ENCODE measurements at places on chromosomes 4 and X.

DNA sequence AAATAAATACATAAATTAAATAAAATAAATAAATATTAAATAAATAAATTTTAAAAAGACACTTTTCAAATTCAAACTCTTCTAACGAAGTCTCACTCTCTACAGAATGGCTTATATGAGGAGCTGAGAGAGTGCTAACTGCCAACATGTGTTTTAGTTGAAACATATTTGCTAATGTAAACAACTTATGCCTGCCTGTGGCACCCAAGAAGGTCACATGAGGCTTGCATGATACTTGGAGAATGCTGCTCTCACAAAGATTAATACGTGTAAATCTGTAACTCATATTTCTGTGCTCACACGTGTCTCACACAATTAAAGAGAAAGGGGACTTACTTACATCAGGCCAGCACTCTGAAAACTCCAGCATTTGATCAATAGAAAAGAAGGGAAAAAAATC, 43.2 kb upstream of the PITX2 start:
- no peak for DNase-seq

DNA sequence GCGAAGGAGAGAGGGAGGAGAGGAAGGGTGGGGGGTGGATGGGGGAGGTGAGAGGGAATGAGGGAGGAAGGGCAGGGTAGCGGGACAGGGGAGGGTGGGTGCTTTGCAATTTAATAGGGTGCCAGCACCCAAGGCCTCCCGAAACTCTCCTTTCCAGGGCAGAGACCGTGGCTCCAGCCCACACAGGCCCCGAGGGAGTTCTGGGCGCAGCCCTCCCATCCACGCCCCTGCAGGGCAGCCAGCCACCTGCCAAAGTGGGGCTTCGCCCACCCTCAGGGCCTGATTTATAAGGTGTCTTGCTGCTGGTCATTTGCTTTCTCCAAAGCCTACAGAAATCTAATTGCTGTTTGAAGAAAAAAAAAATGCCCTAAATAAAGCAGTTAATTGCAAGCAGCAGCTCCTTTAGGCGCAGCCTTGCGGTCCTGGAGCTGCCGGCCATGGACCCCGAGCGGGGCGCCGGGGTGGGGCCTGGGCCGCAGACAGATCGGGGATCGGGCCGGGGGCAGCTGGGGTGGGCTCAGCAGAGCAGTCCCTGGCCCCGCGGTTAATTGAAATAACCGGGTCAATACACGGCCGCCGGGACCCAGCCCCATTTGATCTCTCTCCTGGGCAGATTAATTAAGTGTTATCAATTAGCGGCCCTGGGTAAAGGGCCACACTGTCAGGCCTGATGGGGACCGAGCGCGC, 106.0 kb upstream of the NKX1-1 start:
- no peak for DNase-seq

GRCh38 chrX:47235691-47236103, 2.9 kb downstream of the USP11 start:
- no peak for DNase-seq

DNA sequence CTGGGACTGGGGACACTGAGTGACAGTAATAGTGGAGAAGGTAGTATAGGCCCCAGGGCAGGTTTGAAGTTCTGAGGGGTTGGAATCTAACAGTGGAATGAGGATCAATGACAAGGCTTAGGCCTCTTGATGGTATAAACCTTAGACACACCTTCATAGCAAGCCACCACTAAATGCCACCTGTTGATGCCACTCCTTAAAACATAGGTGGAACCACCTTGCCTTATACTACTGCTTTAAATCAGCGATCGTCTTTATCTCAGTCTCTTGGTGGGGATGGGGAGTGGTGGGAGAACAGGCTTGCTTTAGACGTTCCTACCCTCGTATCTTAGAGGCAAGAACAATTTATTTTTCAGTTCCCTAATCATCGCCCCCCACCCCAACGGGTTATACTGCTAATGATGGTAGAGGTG, 1.2 kb downstream of the RAB33B start:
- no peak for DNase-seq

DNA sequence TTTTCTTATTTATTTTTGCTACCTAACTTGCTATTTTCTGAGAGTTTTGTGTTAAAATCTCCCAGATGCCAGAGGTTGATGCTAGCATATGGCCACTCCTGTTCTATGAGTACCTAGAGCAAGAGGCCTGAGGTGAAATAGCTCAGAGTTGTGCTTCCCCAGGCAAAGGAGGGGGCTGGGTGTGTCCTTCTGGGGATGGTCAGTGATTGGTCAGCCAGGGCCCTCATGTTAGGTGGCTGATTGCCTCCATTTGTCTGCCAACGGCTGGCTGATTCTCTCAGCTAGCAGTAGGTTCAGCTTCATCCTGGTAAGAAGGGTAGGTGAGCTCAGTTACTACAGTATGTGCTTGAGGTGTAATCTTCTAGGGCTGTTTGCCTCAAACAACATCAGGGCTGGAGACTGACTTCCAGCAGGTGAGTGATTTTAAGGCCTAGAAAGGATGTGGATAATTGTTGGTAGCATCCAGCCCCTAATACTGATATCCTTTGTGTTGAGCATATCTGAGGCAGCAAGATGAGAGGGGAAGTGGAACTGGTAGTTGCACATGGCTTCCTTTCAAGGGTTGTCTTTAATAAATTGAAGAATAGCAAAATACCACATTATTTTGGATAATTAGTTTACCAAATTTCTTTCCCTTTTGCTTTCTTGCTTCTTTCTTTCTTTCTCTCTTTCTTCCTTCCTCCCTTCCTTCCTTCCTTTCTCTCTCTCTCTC, 62.5 kb upstream of the RHOH start:
- DNase-seq: no peak

GRCh38 chr4:156290811-156291210, 337.1 kb upstream of the CTSO start:
- no peak for DNase-seq

DNA sequence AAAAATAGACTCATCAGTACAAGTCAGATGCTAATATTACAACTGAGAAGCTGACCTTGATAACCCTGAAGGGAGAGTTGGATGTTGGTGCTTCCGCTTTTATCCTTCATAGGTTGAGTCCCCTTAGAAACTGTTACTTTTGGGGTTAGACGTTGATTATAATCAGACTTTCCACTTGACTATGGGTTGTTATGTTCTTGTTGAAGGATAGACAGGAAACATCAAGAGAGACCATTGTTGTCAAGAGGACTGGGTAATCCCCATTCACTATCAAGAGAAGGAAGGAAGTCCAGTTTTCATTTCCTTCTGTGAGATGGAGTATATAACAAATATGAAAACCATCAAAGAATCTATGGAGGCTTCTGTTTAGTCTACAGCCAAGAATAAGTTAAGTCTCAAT, 229.9 kb upstream of the AFF2 start:
- no peak for DNase-seq

- DNase-seq: no peak
Measured at GRCh38 chr4:41507291-41507947, 30.5 kb upstream of the LIMCH1 start.

- DNase-seq: no peak
Measured at GRCh38 chr4:154164931-154165839, 326.4 kb downstream of the DCHS2 start.

GRCh38 chr4:140094438-140095420, 59.3 kb downstream of the MAML3 start:
- DNase-seq: no peak

- DNase-seq: no peak
Measured at GRCh38 chr4:2786794-2787229, 6.1 kb upstream of the SH3BP2 start.

GRCh38 chrX:104745152-104745551, 179.2 kb downstream of the IL1RAPL2 start:
- DNase-seq: no peak

DNA sequence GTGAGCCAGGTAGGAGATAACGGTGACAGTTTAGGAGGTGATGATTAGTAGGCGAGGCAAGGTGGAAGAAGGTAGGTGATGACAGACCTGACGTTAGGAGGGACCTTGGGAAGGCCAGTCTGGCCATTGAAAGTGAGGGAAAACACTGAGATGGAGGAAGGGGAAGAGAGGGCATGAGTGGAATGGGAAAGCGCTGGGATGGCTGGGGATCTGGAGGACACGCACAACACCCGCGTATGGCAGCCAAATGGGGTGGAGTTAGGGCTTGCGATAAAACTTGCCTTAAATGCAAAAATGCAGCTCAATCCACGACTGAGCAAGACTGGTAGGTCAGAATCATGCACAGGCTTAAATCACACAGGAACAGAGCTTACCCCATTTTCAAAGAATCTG, 605 bp upstream of the CDKL2 start:
- no peak for DNase-seq

- DNase-seq: no peak
Measured at GRCh38 chr4:105994061-105994460, 98.8 kb downstream of the NPNT start.

GRCh38 chr4:73869130-73870055, at the start of gene CXCL1:
Gene CXCL1 (plus strand): TSS chr4:73869393. CDS start chr4:73869471, 78 bp downstream.
- DNase-seq: peak; percentile 9

- DNase-seq: no peak
Measured at GRCh38 chr4:159547645-159548308, 444.9 kb downstream of the RAPGEF2 start.

GRCh38 chr4:111512081-111512783, 633.0 kb upstream of the FAM241A start:
- DNase-seq: peak; percentile 87

Data from RKO (cell line).